ENCODE measurements at places on chromosomes 12 and 14.

DNA sequence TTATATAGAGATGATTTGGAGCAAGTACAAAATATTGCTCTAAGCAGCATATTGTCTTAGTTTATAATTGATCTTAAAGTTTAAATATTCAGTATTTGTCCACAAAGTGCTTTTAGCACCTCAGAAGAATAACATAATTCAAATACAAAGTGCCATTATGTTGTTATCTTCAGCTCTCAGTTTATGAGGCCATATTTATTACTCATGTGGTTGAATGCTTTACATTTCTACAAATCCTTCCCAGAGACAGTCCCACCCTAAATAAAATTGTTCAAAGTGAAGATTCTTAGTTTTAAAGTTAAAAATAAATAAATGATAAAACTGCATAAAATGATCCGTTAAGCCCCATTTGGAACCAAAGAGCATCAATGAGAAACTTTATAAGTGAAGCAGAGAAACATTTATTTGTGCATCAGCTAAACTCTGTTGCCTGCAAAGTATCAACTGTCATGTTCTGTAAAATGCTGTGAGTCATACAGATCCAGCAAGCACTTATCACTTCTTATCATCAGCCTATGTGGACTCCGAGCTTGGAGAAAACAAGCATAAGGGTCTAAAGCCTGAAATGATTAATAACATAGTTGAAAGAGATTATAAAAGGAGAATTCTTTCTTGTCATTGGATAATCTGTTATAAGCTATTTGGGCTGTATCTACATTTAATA, 218.9 kb downstream of the ADAMTS20 start:
- DNase-seq = no peak

DNA sequence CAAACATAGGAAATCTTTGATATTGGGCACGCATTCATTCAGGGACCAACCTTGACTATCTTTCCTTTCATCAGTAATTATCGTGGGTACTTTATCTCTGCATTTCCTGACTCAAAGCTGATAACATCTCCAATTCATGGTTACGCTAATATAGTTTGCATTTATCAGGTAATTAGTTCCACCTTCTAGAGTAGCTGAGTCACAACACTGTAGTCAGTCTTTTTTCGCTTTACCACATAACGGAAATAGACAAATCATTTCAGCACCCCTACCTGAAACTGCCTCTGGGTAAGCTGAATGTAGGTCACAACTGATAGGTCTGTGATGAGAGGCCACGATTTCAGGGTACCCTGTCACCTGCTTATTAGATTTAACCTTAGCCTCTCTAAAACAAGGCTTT, 36.7 kb upstream of the IL22 start:
- DNase-seq = no peak

GRCh38 chr12:9992296-9992695, 6.6 kb downstream of the CLEC1B start:
- DNase-seq = no peak

- no peak for DNase-seq
These were observed 9.1 kb downstream of the LTA4H start for GRCh38 chr12:96026331-96026730.

GRCh38 chr12:89051065-89051677, 301.1 kb downstream of the DUSP6 start:
- no peak for DNase-seq

DNA sequence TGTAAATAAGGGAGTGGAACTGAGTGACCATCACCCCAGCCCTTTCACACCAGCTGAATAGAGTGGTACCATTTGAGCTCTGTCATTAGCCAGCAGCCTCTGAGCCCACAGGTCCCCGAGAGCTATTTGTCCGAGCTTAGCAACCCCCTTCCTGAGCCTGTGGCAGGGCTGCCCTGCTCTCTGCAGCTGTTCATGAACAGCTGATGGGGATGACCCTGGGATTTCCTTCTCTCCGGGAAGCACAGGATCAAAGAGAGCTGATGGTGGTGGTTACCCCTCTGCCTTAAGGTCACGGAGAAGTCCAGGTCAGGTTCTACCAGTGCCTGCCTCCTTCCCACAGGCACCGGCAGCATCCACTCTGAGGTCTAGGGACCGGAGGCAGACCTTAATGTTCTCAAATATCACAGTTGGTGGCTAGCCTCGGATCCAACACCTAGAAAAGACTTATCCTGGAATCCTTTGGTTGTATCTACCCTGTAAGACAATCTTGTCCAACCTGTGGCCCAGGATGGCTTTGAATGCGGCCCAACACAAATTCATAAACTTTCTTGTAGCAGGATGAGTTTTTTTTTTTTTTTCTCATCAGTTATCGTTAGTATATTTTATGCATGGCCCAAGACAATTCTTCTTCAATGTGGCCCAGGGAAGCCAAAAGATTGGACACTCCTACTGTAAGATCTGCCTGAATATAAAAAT, 81.1 kb downstream of the ESRRB start:
- no peak for DNase-seq

- no peak for DNase-seq
These were observed 325.0 kb upstream of the TBX3 start for GRCh38 chr12:115008929-115009328.

DNA sequence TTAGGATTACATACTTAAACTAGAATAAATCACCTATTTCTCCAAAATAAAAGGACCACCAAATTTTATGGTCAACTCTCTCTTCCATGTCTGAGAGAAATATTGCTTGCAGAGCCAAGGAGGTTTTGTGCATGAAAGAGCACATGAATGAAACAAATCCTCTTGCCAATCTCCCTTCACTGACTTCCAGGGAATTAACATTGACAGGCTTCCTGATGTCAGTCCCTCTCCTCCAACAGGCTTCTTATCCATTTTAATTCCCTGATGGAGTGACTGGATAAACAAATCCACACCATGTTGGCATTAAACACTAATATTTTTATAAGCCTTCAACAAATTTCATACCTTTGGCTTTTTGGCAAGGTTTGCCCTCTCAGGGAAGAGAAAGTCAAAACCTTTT, 45.3 kb upstream of the CNTN1 start:
- DNase-seq = no peak

DNA sequence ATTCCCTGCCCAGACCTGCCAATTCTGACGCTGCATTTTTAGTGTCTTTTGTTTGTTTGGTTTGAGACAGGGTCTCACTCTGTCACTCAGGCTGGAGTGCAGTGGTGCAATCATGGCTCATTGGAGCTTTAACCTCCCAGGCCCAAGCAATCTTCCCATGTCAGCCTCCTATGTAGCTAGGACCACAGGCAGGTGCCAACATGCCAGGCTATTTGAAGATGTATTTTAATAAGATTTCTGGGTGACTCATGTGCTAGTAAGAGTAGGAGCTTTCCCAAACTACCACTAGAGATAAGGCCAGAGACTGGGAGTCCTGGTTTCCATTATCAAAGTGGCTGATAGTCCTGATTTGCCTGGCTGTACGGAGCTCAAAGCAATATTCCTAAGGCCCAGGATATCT, 693.3 kb downstream of the MED13L start:
- no peak for DNase-seq

DNA sequence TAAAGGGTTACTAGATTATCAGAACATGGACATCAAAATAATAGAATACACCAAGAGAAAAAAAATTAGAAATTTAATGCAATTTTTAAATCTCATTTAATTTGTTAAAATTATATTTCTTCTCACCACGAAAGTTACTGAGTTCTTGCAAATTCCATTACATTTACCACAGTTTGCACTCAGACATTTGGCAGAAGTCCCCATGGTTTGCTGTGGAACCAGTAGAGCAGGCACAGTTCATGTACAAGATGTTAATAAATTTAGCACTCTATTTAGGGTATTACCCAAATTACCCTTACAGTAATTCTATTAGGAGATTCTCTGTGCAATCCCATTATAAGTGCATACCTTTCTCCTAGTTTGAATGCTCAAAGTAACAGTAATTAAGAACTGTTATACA, 9.7 kb downstream of the SCN8A start:
- no peak for DNase-seq

- DNase-seq = peak; percentile 56
These were observed 39.4 kb downstream of the SH2B3 start for GRCh38 chr12:111444925-111445725.

DNA sequence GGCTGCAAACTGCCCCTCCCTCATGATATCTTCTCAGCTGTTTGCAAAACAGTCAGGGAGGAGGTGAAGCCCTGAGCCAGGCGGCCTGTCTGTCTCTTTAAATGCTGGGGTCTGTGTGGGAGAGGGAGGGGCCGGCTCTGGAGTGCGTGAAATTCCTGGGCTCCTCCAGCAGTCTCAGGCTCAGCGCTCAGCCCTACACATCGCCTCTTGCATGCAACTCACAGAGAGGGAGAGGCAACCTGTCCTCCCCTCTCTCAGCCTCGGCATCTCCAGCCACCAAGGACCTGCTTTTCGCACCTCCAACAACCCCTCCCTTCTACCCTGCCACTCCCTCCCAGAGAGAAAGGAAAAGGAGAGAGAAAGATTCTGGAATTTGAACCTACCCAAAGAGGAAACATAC, at the start of gene NRXN3:
Gene NRXN3 (plus strand): TSS at position 171 of the 400 bp plus-strand sequence. CDS start 72,721 bp downstream, outside the sequence.
- peak; percentile 82 for DNase-seq

DNA sequence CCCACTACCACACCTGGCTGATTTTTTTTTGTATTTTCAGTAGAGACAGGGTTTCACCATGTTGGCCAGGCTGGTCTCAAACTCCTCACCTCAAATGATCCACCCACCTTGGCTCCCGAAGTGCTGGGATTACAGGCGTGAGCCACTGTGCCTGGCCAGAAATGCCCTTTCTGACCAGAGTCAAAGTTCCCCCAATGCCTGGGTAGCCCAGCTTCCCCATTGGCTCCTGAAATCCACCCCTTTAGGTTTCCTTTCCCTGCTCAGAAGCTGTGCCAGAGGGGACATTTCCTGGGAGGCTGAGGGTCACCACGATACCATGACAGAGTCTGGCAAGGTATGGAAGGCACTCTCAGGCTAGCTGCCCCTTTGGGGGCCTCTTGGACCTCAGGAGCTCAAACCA, 3.5 kb downstream of the GSTZ1 start:
- DNase-seq = no peak

- no peak for DNase-seq
These were observed 264.0 kb upstream of the GRIP1 start for GRCh38 chr12:66942741-66943465.

DNA sequence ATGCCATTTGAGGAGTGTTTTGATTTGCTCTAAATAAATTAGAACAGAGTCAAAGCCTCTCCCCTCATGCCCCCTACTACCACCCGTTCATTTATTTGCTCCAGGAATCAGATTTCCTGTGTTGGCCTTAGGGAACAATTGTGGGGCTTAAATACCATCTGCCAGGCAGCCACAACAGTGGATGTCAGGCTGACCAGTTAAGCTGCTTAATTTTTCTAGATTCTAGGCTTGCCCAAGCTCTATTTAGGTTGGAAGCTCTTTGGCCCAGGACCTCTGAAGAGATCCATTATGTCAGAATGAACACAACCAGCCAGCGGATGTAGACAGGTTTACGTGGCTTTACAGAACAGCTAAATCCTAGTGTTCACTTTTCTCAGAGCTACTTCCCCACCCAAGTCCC, 1.0 kb upstream of the TIMELESS start:
- DNase-seq = no peak

GRCh38 chr14:97180304-97181200, 383.4 kb downstream of the VRK1 start:
- no peak for DNase-seq

DNA sequence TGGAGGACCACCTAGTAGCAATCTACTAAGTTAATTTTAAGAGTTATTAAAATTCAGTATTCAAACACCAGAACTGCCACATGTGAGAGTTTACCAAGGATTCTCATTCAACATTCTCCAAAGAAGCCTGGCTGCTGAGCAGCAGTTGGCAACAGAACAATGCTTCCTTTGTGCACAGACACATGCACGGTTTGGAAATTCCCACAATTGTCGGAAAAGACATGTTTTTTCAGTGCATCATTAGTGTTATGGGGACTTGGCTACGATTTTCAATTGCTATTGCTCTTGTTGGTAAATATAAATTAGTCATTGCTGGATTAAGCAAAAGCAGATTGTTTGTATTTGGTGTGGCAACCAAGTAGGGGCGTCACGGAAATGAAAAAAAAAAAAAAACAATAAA, 22.2 kb downstream of the ST8SIA1 start:
- DNase-seq = no peak

DNA sequence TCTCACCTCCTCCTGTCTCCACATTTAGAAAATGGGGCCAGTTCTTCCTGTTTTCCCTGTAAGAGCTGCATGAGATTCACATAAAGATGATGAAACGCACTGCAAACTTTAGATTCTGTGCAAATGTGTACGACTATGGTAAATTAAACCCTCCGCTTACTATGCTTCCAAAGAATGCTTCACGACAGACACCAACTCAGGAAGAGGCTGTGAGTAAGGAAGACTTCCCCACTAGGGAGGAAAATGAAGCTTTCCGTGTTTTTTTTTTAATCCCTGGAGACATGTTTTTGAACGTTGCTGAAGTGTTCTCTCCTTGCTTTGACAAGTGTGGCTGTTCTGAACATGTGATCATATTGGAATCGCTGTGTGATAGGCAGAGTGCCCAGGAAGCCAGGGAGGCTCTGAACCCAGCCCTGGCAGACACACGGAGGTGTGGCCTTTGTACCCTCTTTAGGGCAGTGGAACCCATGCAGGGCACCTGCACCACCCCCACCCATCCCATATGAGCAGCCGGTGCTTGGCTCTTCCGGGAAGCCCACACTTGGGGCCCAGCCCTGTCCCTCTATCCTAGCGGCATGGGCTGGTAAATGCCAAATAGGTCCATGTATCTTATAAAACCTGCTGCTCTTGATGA, 7.5 kb upstream of the SYNE3 start:
- DNase-seq = no peak

DNA sequence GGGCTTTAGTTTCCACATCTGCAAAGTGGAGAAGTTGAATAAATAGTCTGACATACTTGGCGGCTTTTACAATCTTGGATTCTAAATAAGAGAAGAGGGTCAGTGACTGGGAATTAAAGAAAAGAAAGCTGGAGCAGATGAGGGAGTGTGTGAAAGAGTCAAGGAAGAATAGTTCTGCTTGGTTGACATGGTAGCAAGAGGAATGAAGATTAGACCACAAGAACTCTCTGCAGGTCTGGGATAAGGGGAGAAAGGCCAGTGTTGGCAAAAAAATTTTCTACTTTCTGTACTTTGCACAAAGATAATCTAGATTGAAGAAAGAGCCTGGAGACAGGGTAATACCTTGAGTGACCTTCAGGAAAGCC, 5.9 kb downstream of the ITGB7 start:
- no peak for DNase-seq

GRCh38 chr12:64633940-64634337, 23.6 kb downstream of the RASSF3 start:
- DNase-seq = no peak

DNA sequence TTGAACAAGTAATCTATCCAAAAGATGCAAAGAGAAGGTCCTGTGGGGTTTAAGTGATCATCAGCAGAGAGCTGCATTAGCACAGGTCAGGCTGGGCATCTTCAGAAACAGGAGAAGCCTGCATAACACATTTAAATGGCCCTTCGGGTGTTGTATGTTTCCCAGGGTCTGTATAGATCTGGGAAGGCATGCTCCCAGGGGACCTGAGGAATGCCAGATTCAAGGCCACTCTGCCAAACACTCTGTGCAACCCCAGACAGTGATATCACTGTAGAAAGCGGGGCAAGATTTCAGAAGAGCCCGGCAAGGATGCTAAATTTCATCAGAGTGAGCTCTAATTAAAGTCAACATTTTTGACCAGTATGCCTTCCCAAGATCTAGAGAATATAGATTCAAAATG, 92.9 kb downstream of the ARMH4 start:
- no peak for DNase-seq

Data from ecto neural progenitor cell (in vitro differentiated cells).